ENCODE measurements at places on chromosomes 2 and 18. TPM values are rescaled to one million over a fixed set of nuclear protein-coding genes. Genes with fewer than 3 reads are reported as not detected.

- no peak for DNase-seq
These were observed 399.4 kb upstream of the CELF4 start for GRCh38 chr18:37964885-37965571.

- no peak for DNase-seq
These were observed 170.9 kb downstream of the BCL2 start for GRCh38 chr18:63148449-63149301.

GRCh38 chr2:207231967-207232366 lies 66.2 kb upstream of the KLF7 start:
- DNase-seq, result no peak

Gene DOK1
- 7.5 TPM for polyA plus RNA-seq

GRCh38 chr18:75087119-75088020 lies 121.6 kb downstream of the PTGR3 start:
- DNase-seq, result no peak

Gene WDSUB1
- 29.9 TPM for polyA plus RNA-seq

GRCh38 chr2:35495182-35495581 lies 860.4 kb upstream of the CRIM1 start:
- no peak for DNase-seq

GRCh38 chr2:17416884-17417391 lies 101.3 kb downstream of the RAD51AP2 start:
- no peak for DNase-seq

Gene REG1A
- polyA plus RNA-seq, result not detected

DNA sequence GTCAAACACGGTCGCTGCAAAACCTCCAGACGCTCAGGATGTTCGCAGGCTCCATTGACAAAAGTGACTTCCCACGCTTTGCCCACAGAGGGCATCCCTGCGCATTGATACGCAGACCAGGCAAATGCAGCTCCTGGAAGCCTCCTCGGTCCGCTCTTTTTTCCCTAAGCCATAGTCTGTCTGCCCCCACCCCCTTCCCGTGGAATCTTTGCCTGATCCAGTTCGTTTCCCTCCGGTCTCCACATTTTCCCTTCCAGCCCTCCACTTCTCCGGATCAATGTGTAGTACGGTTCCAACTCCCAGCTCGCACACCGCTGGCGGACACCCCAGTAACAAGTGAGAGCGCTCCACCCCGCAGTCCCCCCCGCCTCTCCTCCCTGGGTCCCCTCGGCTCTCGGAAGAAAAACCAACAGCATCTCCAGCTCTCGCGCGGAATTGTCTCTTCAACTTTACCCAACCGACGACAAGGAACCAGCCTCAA lies at the start of gene DCC:
DCC (plus strand) TSS at position 307 of the 481 bp plus-strand sequence. CDS start 591 bp downstream, outside the sequence.
- DNase-seq, result no peak

Gene KLHL30
- polyA plus RNA-seq, result 0.94 TPM

GRCh38 chr2:239361311-239361642 lies 39.5 kb downstream of the HDAC4 start:
- no peak for DNase-seq

DNA sequence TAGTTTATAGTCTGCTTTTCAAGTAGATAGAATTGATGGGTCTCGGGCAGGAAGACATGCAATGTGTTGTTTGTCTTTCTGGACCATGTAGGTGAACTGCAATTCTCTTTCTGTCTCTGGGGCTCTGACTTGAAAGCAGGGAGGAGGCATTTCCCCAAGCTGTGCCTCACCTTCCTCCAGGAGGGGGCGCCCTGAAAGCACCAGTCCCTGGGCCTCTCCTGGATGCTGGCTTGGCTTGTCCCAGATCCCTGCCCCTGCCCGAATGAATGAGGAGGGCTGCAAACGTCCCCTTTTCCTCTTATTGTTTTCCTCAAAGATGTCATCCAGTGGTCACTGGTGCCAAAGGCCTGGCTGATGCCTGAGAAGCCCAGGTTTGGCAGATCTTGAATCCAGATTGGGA lies 270.6 kb downstream of the CELF4 start:
- no peak for DNase-seq

- no peak for DNase-seq
These were observed 1.4 kb upstream of the FAM110C start for GRCh38 chr2:47737-48136.

DNA sequence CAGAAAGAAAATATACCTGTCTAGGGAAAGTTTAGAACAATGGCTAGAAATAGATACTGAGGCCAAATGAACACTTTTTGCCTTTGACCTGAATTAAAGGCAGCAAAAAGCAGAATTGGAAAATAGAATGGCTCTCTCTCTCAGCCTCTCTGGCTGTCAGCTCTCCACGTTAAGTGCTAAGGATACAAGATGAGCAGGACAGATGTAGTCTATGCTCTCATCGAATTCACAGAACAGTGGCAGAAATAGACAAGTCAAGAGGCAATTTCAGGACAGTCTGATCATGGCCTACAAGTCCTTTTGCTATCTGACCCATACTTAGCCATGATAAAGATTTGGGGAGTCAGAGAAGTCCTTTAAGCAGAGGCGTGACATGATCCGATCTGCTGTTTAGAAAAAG lies 120.2 kb upstream of the CREB1 start:
- no peak for DNase-seq

Gene SH3RF3
- 5.2 TPM for polyA plus RNA-seq

GRCh38 chr2:175640655-175641054 lies 361.4 kb downstream of the LNPK start:
- DNase-seq, result no peak

Gene FSHR
- not detected for polyA plus RNA-seq

GRCh38 chr2:228938629-228939028 lies 332.5 kb downstream of the PID1 start:
- DNase-seq, result no peak

DNA sequence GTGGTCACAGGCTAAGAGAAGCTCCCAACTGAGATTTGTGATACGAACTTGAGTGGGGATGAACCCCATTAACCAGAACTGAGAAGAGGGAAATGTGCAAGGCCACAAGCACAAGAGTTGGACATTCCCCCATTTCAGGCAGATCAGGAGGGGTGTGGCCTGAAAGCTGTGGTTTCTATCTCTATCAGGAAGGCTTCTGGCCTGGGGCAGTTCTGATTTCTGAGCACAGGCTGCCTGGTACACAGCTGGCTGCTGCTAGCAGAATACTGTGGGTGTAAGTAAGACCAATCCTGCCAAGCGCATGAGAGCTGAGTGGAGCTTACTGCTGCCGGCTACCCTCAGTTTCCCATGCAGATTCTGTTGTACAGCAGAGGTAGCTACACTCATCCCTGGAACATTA lies 484.6 kb downstream of the SATB2 start:
- DNase-seq, result no peak

Gene NCKAP5
- polyA plus RNA-seq, result 7.7 TPM

DNA sequence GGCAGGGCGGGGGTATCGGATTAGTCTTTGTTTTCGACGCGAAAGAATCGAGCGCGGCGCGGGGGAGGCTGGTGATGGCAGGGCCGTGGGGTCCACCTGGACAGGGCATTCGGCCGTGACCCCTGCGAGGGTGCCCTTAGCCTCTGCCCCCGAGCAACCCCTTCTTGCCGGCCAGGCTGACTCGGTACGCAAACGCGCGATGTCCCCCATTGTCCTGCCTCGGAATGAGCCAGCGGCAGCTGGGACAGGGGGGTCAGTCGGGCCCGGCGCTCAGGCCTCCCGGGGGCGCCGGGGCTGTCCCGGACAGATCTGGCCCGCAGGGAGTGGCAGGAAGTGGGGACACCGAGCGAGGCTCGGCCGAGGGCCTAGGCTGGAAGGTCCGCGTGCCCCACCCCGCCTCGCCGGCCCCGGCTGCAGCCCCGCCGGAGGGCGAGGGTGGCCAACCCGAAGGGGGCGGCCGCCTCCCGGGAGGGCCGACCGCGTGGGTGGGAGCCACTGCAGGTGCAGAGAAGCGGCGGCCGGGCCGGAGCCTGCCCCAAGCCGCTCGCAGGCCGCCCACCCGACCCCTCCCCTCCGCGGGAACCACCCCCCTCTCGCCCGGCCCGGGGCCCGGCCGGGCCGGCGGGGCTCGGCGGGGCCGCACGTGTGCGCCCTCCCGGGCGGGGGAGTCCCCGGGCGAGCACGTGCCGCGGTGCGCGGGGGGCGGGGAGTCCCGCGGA lies at the start of gene TET3:
TET3 (plus strand) TSS at position 708 of the 719 bp plus-strand sequence. CDS start 1,494 bp downstream, outside the sequence.
- no peak for DNase-seq

DNA sequence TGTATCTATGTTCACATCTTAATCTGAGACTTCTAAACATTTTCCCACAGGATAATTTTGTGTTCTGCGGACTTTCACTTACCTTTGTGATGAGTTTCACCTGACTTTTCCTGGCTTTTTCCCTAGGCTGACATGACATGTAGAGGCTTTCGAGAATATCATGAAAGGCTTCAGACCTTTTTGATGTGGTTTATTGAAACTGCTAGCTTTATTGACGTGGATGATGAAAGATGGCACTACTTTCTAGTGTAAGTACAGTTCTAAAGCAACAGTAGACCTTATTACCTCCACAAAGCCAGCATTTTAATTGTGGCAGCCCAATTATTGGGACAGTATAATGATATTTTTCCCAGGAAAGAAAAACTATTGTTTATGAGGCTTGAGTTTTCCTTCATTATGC lies 34.1 kb upstream of the METAP1D start:
- no peak for DNase-seq

DNA sequence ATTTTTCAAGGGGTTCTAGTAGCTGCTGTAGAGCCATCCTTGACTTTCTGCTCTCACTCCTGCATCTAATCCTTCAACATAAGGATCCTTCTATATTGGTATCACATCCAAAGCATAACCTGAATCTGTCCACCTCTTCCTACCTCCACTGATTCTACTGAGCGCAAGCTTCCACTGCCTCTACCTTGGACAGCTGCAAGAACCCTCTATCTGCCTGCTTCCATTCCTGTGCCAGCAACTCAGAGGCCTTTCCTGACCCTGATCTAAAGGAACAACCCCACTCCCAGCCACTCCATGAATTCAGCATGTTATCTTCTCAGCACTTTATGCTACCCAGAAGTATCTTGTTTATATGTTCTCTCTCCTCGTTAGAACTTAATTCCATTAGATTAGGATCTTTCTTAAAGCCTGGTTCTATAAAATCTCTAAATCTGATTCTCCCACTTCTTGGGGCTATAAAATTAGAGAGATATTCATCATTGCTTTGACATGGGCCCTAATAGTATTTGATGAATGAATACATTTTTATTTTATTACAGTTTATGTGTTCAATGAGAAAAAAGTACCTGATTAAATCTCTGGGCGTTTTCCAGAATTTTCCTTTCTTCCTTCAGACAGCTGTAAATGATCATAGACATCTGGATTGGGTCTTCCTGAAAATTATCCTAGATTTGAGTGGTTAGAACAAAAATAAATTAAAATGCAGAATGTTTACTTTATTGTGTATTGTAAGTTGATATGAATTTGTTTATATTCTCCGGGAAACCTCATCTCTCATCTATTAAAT lies 6.8 kb downstream of the STAT1 start:
- no peak for DNase-seq

DNA sequence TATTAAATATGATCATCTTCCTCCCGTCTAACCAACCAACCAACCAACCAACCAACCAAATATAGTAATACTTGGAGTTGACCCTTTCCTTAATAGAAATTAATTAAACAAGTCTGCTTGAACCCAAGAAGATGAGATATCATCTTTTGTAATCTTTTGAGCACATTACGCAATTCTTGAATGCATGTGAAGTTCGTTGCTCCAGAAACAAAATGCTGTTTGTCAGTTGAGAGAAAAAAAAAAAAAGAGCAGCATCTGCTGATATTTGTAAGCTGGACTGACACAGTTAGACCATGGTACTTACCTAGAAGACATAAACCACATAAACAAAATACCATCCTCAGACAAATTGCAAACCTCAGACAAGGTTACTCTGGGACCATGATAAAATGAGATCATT lies 9.2 kb upstream of the SERPINB2 start:
- DNase-seq, result no peak

- DNase-seq, result peak; percentile 33
These were observed 98.7 kb downstream of the ACVR1 start for GRCh38 chr2:157777427-157777826.

- DNase-seq, result no peak
These were observed 35.8 kb upstream of the CACNB4 start for GRCh38 chr2:152134488-152135280.
